ENCODE measurements at places on chromosomes 3 and 15.

GRCh38 chr3:152053866-152054265, 180.4 kb downstream of the SUCNR1 start:
- DNase-seq = no peak

- DNase-seq = no peak
These were observed 46.4 kb upstream of the TRA2B start for GRCh38 chr3:185984203-185984602.

DNA sequence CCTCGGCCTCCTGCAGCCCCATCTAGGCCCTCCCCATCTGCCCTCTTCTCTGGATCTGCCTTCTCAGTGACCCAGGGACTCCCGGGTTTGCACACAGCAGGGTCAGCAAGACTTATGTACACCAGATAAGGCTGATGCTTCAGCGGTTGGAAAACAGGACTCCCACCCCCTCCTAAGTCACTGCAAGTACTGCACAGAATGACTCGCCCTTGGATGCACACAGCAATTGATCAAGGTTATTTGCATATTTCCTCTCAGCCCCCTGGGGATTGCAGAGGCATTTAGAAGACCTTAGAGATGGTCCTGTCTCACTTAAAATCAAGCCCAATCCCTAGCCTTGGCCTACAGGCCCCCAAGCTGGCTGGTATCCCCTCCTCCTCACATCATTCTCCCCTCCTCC, 8.9 kb downstream of the ACAN start:
- no peak for DNase-seq

DNA sequence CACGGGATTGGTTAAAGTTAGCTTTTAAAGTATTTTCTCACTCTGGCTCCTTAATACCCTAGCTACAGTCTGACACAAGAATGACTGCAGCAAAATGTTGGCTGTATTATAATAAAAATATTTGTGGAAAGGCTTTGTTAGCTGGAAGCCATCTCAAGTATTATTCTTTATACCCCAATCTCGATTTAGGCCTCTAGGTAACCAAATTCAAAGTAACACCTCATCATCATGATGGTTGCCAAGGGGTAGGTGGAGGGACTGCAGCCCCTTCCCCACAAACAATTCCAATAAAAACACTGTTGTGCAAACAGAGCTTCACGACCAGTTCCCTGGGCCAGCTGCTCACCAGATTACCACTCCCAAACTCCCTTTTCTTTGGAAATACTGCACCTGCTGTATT, 759 bp upstream of the GMPS start:
- no peak for DNase-seq

- no peak for DNase-seq
These were observed at the start of gene GATM for GRCh38 chr15:45378149-45378912. TSS of gene GATM (minus strand) at chr15:45378544. CDS start at chr15:45378453, 91 bp downstream.

DNA sequence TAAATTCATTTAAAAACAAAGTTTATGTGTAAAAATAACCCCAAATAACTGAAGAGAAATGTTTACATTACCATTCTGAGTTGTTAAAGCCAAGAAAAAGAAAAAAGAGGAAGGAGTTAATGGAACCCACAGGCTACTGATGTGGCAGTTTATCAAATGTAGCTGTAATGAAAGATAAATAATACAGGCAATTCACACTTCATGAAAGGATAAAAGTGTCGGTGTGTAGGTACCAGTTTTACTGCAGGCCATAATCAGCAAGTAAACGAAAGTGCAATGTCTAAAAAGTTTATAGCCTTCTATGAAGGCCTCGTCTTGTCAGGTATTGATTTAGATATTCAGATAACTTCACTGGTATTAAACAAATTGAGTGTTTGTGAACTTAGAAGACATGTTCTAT, 164.6 kb downstream of the DPH6 start:
- no peak for DNase-seq

- DNase-seq = no peak
These were observed 104.2 kb downstream of the MYH15 start for GRCh38 chr3:108406063-108406660.

DNA sequence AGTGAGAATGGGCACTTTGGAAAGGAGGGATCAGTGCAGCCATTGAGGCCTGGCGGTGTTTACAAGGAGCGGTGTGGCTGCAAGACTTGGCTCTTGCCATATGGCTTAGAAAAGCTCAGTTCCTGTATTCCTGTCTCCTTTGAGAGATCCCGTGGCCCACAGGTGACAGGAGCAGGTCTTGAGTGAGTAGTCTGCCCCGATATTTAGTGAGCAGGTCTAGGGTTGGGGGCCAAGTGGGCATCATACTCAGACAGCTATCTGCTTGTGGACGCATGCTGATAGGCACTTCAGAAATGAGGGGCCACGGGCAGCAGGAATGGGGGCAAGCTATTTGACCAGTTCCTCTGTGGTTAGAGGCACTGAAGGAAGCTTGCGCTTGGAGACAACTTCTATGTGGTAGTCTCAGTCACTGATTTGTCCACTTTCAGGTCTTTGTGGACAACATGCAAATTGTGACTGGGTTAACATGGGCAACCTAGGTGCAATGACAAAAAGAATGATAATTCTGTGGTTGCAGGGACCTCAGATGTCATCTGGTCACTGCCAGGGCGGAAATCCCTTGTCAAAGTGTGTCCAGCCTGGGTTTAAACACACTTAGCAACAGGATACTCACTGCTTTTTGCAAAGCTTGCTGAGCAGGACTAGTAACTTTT, 1.1 kb downstream of the TMED3 start:
- no peak for DNase-seq

DNA sequence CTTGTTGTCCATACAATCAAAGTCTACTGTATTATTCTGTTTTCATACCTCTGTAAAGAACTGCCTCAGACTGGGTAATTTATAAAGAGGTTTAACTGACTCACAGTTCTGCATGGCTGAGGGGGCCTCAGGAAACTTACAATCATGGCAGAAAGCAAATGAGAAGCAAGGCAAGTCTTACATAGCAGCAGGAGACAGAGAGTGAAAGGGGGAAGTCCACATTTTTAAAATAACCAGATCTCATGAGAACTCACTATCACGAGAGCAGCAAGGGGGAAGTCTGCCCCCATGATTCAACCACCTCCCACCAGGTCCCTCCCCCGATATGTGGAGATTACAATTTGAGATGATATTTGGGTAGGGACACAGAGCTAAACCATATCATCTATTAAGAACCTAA, 724.6 kb upstream of the CBLB start:
- DNase-seq = no peak

- DNase-seq = no peak
These were observed 1.6 kb downstream of the RPP25 start for GRCh38 chr15:74955017-74955416.

GRCh38 chr15:31487811-31488436, 161.3 kb downstream of the KLF13 start:
- no peak for DNase-seq

DNA sequence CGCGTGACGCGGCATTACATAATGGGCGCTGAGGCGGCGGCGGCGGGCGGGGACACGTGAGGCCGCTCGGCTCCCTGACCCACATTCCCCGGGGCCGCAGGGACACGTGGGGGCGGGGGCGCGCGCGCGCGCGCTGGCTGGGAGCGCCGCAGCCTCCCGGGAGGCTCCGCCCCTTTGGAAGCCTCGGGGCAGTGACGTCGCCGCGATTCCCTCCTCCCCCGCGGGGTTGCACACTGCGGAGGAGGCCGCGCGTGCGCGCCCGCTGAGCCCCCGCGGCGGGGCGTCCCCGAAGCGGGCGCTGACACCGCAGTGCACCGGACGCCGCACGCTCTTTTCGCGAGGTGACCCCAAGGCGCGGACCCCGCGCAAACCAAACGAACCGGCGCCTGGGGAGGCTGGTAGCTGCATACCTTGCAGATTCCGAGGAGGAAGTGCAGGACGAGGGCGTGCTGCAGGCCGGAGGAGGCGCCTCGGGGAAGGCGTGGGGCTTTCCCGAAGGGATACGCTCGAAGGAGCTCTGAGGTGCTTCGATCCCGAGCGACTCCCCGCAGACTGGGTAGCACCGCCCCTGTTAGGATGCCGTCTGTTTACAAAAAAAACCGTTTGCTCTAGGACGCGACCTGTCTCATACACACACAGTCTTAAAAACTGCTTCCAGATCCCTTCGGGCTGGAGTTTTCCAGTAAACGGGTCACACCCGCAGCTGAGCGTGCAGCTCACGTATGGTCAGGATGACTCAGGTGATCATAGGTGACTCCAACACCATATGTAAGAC, 1.0 kb downstream of the NR1D2 start:
- DNase-seq = peak; percentile 93

GRCh38 chr3:183449391-183449790, 21.0 kb upstream of the MCF2L2 start:
- DNase-seq = no peak

DNA sequence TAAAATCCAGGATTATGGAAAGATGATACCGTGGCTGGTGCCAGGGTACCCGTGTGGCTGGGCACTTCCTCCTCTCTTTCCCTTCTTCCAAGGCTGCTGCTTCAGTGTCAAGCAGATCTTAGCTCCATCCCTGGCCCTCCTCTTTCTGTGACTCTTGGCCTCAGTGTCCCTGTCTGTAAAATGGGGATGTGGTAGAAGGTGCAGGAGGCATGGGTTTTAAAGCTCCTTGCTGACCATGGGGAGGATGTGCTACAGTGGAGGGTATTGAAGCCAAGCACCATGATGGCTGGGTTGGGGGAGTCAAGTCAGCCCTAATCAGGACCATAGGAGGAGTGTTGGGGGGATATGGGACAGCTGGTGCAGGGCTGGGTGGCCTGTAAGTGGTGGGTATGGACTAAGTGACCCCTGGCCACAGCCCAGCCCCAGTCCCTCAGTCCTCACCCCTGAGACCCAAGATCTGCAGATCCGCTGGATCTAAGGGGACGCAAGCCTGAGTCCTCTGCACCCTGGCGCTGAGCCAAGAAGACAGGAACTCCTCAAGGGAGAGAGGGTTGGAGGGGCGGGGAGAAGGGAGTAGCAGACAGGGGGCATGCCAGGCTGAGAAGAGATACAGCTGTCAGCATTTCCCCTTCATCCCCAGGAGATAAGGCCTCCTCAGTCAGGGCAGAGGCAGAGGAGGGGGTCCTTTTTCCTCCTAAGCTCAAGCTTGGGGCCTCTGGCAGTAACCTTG, 12.0 kb downstream of the PTH1R start:
- DNase-seq = no peak

DNA sequence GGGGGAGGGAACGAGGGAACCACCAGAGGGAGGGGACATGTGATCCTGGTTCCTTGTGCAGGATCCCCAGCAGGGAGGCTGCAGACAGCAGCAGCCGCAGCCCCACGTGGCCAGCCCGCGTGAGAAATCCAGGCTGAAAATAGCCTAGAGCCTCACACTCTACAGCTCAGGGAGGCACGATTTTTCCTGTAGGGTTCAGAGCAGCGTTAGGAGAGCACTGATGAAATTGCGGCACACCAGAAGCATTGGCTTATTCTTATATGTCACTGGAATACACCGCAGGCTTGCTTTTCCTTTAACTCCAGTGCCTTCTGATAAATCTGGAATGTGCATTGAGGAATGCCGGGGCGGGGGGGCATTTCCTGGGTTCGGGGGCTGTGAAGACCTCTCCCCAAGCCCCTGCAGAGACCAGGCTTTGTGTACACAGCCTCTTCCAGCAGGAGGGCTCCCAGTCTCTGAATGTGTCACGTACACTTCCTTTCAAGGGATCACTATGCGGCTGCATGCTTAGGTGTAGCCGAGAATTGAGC, 193.0 kb downstream of the ATP10A start:
- no peak for DNase-seq

- DNase-seq = no peak
These were observed 341 bp downstream of the HEXA start for GRCh38 chr15:72375501-72375845.

GRCh38 chr3:139234491-139234890, 109.3 kb upstream of the MRPS22 start:
- no peak for DNase-seq

- DNase-seq = no peak
These were observed 666.8 kb upstream of the ARPP21 start for GRCh38 chr3:34972481-34972880.

GRCh38 chr3:174362556-174362955, 496.6 kb upstream of the NAALADL2 start:
- no peak for DNase-seq

DNA sequence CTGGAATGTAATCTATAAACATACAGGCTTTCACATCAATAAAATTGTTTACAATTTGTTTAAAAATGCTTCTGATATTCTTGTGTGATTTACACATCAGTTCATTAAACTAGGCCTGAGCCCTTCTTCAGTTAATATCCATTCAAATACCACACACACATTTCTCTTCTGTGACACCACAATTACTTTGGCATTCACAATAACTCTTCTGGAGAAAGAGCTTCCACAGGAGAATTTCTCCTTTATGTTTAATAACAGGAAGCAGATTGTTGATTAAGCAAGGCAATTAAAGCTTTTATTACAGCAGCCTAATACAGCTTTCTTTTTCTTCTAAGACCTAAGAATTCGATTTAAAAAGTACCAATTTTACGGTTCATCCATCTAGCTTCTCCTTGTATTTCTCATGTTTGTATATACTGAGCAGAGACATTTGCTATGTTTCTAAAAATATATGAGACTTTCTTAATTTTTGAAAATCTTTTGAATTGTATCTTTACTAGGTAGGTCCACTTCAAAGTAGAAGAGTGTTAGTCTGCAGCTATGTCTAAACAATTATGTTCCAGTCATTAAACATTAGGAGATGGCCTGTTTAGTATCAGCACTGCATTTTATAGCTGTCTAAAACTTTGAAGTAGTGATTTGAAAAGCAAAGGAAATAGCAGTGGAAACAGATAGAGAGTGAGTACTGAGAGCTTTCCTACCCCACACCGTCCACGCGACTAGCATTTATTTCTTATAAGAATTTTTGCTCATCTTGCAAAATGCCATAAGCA, 511.1 kb upstream of the UBE2E2 start:
- no peak for DNase-seq

DNA sequence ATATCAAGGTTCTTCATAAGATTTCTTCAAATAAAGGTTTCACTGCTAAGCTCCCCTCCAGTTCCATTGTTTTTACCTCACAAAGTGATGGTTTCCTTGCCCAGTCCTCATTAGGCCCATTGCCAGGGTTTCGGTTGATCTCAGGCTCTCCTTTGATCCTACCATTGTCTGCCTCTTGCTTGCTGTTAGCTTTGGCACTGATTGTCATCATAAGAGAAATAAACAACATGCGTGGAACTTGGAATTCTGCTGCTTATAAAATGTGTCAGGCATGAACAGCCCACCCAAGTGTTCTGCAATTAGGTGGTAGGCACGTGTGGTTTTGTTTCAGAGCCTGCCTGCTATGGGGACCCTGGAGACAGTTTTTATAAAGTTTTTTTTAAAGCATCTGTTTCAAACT, 107.6 kb upstream of the BFSP2 start:
- DNase-seq = no peak
